T1000 (cell line): ENCODE measurements at places on chromosomes 16 and 17.

- DNase-seq, result no peak
Measured at GRCh38 chr17:31815212-31815730, 43.8 kb downstream of the COPRS start.

DNA sequence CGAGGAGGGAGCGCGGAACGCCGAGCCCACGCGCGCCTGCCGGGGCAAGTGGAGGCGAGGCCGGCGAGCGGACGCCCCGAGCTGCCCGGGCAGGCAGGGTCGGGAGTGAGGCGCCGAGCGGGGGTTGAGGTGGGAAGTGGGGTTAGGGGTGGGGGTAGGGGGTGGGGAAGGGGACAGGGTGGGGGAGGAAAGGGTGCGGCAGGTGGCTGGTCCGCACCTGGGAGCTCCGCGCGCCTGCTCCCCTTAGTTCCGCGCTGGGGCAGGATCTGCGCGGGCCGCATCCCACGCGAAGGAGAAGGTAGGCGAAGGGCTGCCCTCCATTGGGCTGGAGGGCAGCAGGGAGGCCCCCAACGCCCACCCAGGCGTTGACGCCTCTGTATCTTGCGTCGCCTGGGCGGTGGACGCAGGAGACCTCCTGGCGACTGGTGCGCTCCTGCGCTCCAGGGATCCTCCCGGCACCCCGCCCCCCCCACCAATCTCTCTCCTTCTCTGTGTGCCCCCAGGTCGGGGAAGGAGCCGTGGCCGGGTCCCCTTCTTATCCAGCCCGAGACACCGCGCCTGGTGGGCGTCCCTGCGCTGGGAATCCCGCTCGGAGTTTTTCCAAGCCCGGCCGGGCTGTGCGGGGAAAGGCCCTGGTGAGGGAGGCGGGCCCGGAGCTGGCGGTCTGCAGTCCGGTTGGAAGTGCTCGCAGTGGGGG lies 51.3 kb upstream of the AMZ2 start:
- DNase-seq, result no peak

DNA sequence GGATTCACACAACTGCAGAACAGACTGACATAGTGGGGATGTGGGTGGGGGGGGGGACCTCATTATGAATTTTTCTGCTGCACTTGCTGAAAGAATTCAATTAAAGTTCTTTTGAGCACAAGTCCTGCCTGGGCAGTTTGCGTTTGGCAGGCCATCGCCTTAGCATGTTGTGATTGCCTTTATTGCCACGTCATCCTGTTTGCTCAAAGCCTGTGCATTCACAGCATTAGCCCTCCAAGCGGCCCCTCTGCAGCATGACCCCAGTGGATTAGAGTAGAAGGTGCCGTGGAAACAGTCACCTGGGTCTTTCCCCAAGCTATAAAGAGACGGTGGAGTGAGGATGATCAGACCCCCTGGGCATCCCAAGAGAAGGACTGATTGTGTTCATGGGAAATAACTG lies 17.2 kb downstream of the MSI2 start:
- DNase-seq, result no peak

GRCh38 chr17:48841395-48841831 lies 10.6 kb downstream of the CALCOCO2 start:
- no peak for DNase-seq

DNA sequence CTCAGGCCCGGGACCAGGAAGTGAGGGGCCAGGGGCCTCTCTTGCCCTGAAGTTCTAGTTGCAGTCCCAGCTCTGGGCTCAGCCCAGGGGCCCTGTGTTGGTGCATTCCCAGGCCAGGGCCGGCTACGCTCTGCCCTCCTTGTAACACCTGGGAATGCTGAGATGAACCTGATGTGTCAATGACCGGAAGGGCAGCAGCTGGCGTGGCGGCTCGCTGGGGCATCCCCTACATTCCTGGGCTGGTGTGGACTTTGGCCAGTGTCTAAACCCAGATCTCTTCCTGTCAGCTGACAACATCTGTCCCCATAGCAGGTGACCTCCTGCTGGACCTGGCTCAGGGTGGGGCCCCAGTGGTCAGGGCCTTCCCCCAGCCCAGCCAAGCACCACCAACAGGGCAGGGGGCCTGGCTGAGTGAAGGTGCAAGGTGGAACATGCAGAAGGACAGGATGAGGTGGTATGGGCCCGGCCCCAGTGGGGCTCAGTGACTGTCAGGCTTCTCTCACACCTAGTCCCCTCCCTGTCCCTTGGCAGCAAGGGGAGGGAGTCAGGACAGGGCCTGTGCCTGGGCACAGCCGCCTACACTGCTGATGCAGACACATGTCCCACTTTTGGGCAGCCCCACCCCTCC lies 15.9 kb downstream of the FAM83G start:
- no peak for DNase-seq

GRCh38 chr17:11290814-11291213 lies 49.8 kb downstream of the SHISA6 start:
- no peak for DNase-seq

DNA sequence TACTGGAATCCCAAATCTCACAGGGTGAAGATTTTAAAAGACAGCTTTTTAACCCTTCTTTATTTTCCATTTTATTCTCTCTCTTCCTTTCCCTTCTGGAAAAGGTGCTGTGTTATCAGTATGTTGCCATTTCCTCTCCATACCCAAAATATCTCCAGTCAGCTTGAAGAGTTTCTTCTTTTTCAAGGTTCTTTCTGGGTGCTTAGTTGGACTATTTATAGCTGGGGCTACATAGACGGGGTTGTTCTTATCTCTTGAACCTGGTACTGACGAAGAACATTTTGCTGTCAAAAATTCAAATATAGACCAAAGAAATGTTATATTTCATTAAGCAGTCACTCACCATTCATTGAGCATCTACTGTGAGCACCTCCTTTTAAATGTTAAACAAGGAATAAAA lies 48.6 kb downstream of the IST1 start:
- no peak for DNase-seq

DNA sequence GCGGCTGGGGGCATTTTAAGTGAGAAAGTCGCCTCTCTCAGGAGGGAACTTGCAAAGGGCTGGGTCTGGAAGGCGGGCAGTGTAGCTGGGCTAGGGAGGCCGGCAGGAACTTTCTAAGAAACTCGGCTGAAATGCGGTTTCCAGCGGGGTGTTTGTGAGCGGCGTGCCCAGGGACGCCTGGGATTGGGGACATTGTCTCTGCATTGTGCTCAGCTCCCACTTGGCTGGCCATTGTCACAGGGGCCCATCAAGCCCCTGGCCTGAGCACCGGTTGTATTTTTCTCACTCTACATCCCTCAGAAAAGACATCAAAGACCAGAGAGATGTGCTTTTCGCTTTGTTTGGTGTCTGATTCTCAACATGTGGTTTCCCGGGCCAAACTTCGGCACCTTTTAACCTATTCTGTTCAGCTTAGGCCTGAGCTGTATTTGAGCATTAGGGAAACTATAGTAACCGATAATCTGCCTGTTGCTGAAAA lies 291.1 kb upstream of the IRX3 start:
- no peak for DNase-seq

DNA sequence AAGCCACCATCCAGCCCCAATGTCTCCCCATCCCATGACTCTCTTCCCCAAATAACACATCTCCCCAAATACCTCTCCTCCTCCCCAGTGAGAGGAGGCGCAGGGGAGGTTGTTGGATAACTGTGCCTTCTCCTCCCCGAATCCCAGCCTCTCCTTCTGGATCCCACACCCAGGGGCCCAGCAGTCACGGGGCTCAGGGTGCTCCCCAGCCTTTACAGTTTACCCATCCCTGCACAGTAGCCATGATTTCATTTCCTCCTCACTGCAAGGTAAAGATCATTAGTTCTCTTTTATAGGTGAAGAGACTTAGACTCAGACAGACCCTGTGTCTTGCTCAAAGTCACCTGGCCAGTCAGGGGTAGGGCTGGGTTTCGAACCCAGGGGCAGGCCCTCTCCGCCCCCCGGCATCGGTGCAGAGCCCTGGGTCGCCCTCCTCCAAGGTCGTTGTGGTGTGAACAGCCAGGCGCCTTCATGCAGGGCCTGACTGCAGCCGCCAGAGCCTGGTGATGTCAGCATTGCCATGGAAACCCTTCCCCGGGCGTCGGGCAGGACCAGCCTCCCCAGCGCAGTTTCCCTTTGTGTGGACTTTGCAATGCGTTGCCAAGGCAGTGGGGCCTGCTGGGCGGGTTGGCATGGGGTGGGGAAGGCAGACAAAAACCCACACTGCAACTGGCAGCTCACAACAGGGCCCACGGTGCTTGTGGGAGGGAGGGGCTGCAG lies 53.3 kb upstream of the TOB1 start:
- peak; percentile 80 for DNase-seq
